NCI-H1092 (cell line): ENCODE measurements at places on chromosomes 12 and 14.

DNA sequence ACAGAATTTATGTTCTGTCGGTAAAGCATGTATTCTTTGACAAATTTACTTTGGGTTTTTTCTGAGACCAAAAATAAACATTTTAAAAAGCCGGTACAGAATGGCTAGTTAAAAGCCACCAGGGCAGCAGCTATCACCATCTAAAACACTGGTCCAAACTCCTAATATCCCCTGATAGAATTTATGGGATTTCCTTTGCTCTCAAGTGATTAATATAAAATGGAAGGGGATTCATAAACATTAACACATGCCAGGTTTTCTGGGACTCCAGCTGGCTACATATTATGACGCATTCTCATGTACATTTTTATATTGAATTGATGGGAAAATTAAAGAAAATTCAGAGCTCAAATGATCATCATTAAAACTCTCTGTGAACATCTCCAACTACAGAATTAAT lies 640.8 kb downstream of the C12orf50 start:
- DNase-seq = no peak

GRCh38 chr12:52524241-52524897 lies 4.2 kb upstream of the KRT5 start:
- DNase-seq = no peak

DNA sequence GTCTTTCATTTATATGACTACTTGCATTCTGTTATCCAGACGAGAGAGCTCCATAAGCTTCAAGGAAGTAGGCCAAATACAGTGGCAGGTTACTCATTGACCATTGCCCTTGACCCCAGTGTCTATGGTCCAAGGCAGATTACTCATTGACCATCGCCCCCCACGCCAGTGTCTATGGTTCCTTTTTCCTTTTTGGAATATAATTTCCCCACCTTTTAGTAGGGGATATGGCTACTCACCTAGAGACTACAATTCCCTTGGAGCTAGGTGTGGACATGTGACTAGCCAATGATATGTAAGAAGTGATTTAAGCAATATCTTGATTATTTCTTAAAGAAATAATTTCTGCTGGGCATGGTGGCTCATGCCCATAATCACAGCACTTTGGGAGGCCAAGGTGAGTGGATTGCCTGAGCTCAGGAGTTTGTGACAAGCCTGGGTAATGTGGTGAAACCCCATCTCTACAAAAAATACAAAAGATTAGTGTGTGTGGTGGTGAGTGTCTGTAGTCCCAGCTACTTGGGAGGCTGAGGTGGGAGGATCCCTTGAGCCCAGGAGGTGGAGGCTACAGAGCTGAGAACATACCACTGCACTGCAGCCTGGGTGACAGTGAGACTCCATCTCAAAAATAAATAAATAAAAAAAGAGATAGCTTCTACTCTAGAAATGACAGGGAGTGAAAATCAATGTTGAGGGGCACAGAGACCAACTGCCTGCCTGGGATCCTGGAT lies 32.6 kb downstream of the SIX4 start:
- DNase-seq = no peak

DNA sequence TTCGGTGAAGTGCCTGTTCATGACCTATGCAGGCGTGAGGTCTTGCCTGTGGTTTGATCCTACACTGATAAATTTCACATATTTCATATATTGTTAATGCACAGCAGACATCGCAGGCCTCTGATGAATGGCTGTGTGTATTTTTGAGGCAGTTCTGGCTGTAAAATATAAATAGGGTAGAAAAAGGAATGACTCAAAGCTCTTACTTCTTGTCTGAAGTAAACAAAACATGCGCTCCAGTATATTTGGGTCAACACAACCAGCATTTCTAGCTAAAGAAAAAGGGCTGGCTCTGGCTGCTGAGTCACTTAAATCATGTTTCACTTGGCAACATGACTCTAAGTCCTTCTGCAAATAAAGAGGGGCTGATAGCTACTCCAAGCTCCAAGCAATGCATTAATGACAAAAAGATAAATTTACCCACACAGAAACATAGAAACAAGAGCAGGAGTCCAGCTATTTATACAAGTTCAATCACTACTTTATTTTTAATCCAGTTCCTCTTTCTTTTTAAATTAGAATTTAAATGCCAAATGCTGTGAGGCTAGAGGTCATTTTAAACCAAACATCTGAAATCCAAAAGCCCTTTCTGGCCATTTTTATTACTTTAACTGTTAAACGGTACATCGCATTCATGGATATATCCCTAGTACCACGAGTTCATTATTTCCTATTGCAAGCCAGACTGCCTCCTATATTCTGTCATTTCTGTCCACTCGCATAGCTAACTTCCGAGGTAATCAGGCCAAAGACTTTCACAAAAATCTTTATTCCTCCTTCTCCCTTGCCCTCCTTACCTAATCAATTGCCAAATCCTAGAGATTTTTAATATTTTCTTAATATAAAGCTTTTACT lies 54.3 kb upstream of the TMCC3 start:
- peak; percentile 38 for DNase-seq

DNA sequence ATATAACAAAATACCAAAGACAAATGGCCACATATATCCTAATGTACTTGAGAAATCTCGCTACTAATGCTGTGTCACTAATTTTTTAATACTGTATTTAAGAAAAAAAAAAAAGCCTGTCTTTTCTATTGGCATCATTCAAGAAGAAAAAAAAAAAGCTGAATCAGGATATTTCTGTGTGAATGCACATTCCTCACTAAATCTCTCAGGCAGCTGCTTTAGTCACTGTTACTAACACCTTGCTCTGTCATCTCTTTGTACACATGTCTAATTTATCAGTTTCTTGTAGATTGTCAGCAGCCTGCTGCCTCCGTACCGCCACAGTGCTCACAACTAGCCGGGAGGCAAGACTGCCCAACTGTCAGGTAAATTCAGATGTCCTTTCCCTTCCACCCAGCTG lies 32.0 kb upstream of the FGD4 start:
- no peak for DNase-seq

- no peak for DNase-seq
Observed at GRCh38 chr12:63911341-63911740, 66.8 kb downstream of the SRGAP1 start.

GRCh38 chr12:53733807-53734200 lies 6.6 kb upstream of the CALCOCO1 start:
- DNase-seq = no peak

GRCh38 chr12:57893431-57894353 lies 47.2 kb upstream of the CTDSP2 start:
- DNase-seq = no peak

- no peak for DNase-seq
Observed at GRCh38 chr14:87874676-87875075, 118.3 kb downstream of the GALC start.

DNA sequence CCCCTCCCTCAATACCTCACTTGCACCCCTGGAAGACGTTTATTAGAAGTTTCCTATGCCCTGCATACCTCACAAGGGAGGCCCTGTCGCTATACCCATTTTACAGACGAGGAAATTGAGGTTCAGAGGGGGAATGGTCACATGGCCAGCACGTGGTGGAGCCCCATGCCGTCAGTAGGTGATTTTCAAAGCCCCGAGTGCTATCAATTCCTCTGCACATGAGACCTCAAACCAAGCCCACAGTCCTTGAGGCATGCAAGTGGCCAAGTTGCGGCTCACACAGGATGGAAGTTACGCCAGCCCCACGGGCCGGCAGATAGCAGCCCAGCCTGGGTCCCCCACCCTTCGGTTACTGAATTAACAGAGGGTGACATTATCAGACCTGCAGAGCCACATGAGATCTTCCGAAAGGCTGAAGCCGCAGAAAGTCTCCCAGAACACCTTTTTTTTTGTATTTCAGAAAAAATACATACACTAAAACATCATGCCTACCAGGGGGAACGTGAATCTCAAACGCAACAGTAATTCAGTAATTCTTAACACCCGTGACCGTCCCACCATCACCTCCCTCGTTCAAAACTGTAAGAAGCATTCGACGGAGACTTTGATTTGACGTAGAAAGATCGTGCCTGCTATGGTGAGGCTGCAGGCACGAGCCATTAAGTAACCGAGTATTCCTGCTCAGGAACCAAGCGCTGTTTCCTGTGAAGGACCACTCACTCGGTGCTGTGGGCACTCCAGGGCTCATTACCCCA lies 129.0 kb downstream of the RFLNA start:
- no peak for DNase-seq

- no peak for DNase-seq
Observed at GRCh38 chr14:71905031-71905430, 27.2 kb upstream of the RGS6 start.

DNA sequence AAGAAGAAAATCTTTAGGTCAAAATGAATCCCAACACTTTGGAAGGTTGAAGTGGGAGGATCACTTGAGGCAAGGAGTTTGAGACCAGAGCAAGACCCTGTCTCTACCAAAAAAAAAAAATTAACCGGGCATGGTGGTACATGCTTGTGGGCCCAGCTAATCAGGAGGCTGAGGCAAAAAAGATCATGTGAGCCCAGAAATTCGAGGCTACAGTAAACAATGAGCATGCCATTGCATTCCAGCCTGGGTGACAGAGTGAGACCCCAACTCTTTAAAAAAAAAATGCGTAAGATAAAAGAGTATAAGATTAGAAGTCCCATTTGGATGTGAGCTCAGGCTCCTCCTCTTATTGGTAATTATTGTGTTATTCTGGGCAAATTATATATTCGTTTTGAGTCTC lies 30.8 kb upstream of the EVL start:
- DNase-seq = no peak

GRCh38 chr14:67242168-67242420 lies 859 bp downstream of the PALS1 start:
- no peak for DNase-seq

DNA sequence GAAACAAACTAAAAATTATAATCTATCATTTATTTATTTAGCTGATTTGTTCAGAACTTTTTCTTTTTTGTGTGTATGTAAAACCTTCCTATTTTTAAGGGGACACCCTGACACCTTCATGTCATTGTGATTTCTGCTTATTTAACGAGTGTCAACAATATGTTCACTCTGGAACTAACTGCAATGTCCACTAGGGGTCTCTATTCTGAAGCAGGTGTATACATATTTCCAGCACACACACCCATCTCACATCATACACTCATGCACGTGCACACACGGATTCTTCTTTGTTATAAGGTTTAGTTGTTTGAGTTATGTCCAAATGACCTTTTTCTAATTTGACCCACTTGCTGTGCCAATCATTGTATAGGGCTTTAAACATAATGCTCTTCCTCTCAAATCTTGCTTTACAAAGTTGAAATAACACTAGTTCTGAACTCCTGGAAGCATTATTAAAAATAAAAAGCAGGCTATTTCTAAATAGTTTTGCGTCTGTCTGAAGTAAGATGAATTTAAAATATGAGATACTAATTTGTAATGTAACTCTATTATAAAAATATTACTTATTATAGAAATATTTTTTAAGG lies 15.5 kb downstream of the E2F7 start:
- DNase-seq = peak; percentile 51

DNA sequence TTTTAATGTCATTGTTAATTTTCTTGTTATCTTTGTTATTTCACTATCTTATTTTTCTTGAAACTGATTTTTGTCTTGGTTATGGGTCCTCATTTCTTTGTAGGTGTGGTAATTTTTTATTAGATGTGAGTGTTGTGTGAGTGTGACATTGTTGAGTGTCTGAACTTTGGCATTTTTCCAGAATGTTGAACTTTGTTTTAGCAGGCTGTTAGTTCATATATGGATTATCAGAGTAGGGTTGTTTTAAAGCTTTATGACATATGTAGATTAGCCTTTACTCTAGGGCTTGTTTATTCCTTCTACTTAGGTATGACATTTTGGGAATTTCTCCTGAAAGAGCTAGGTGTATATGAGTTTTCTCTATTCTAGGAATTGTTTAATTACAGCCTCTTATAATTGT lies 103.9 kb downstream of the ARID2 start:
- DNase-seq = no peak

DNA sequence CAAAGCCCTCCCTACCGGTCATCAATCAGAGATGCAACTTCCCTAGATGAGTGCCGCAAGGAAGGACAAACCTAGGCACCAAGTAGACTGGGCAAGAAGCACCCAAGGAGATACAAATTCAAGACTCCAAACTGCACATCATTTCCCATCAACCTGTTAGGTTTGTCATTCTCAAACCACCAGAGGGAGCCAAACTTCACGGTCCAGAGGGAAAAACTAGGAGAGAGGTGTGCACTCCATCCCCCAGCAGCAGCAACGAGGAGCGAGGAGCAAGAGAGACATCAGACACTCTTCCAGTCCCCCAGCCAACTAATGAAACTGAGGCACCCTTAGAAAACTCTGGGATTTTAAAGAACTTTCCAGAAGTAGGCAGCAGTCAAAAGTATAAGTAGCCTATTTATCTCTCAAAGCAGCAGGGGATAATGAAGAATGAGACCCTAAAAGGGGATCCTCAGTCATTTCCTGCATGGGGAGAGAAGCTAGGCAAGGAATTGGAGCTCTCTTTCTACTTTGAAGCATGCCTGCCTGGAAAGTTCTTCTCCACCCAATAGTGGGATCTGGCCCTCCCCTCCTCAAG lies 37.0 kb upstream of the NT5DC3 start:
- DNase-seq = peak; percentile 56

GRCh38 chr12:49555631-49556390 lies 12.1 kb downstream of the MCRS1 start:
- DNase-seq = no peak

- DNase-seq = no peak
Observed at GRCh38 chr12:570921-571794, 92.1 kb downstream of the NINJ2 start.

- no peak for DNase-seq
Observed at GRCh38 chr14:96512602-96513397, 10.6 kb downstream of the PAPOLA start.

GRCh38 chr12:104746467-104747088 lies 211.5 kb downstream of the SLC41A2 start:
- no peak for DNase-seq

DNA sequence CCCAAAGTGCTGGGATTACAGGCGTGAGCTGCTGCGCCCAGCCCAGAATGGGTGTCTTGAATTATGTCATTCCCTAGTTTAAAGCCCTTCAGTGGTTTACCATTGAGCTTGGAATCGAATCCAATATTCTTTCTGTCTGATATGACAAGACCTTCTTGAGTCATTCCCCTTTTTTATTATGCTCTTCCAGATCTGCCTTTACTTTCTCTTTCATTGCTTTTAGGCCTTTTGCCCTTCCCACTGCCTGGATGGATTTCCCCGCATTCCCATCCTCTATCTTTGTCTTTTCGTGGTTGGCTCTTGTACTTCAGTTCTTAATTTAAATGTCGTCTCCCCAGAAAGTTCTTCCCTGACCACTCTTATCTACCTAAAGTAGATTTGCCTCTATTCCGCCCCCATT lies 1.6 kb downstream of the TRAFD1 start:
- DNase-seq = no peak

DNA sequence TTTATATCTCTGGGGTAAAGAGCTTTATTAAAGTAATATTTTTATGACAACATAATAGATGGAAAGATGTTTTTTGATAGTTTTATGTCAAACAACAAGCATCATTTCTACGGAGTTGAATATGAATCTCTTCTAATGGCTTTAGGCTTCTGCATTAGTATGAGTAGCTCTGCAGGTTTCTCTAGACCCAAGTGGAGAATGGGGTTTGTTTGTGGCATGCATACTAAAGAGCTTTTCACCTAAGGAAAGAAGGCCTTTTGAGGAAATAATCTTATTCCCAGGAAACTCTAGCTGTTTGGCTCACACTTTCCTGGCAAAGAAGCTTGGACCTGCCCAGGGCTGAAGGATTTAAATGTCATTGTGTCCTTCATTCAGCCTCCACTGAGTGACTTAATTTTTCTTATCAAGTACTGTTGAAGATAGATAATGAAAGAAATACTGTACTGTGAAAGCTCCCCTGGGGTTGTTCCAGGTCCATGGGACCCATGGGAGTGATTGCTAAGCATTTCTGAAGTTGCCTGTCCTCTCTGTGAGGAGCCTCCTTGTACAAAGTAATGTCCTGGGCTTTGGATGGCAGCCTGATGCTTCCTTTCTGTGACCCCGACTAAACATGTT lies 469.3 kb downstream of the LRIG3 start:
- no peak for DNase-seq
